ENCODE measurements at places on chromosomes 16 and 17.

GRCh38 chr17:49979748-49980479, 10.9 kb downstream of the DLX4 start:
- H3K4me3 ChIP-seq, result no peak overlapping the region
- no peaks in the 10 kb centered on the region for H3K4me1 ChIP-seq
- H3K27me3 ChIP-seq, result peaks cover 35% of the 10 kb centered on the region
- DNase-seq, result no peak

GRCh38 chr16:86550281-86550680, 4.8 kb downstream of the MTHFSD start:
- no peak for DNase-seq
- peaks cover 21% of the 10 kb centered on the region for H3K36me3 ChIP-seq
- H3K27ac ChIP-seq, result no peak overlapping the region
- H3K27me3 ChIP-seq, result no peaks in the 10 kb centered on the region
- peaks cover 27% of the 10 kb centered on the region for H3K4me1 ChIP-seq
- H3K4me3 ChIP-seq, result no peak overlapping the region

GRCh38 chr17:78014646-78015045, 56.1 kb downstream of the TNRC6C start:
- H3K4me1 ChIP-seq, result peaks cover 22% of the 10 kb centered on the region
- peaks cover 7% of the 10 kb centered on the region for H3K36me3 ChIP-seq
- no peak overlapping the region for H3K4me3 ChIP-seq
- DNase-seq, result no peak
- H3K27me3 ChIP-seq, result no peaks in the 10 kb centered on the region
- no peak overlapping the region for H3K27ac ChIP-seq

DNA sequence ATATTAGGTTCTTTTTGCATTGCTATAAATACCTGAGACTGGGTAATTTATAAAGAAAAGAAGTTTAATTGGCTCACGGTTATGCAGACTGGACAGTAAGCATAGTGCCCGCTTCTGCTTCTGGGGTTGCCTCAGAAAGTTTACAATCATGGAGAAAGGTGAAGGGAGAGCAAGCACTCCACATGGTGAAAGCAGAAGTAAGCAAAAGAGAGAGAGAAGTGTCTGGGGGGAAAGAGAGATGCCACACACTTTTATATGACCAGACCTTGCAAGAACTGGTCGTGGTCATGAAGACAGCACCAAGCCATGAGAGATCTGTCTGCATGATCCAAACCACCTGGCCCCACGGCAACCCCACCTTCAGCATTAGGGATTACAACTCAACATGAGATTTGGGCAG, 45.4 kb downstream of the KCNJ16 start:
- H3K27me3 ChIP-seq, result peaks cover 2% of the 10 kb centered on the region
- H3K36me3 ChIP-seq, result no peaks in the 10 kb centered on the region
- H3K4me3 ChIP-seq, result no peak overlapping the region
- no peak overlapping the region for H3K27ac ChIP-seq

- no peak overlapping the region for H3K4me3 ChIP-seq
- DNase-seq, result no peak
- no peaks in the 10 kb centered on the region for H3K27me3 ChIP-seq
- peaks cover 51% of the 10 kb centered on the region for H3K36me3 ChIP-seq
These were observed 7.2 kb downstream of the SYNGR2 start for GRCh38 chr17:78175643-78175981.

- DNase-seq, result no peak
- H3K4me3 ChIP-seq, result no peak overlapping the region
- H3K27ac ChIP-seq, result no peak overlapping the region
- H3K36me3 ChIP-seq, result no peaks in the 10 kb centered on the region
These were observed 13.2 kb upstream of the RBFOX3 start for GRCh38 chr17:79623786-79624717.

DNA sequence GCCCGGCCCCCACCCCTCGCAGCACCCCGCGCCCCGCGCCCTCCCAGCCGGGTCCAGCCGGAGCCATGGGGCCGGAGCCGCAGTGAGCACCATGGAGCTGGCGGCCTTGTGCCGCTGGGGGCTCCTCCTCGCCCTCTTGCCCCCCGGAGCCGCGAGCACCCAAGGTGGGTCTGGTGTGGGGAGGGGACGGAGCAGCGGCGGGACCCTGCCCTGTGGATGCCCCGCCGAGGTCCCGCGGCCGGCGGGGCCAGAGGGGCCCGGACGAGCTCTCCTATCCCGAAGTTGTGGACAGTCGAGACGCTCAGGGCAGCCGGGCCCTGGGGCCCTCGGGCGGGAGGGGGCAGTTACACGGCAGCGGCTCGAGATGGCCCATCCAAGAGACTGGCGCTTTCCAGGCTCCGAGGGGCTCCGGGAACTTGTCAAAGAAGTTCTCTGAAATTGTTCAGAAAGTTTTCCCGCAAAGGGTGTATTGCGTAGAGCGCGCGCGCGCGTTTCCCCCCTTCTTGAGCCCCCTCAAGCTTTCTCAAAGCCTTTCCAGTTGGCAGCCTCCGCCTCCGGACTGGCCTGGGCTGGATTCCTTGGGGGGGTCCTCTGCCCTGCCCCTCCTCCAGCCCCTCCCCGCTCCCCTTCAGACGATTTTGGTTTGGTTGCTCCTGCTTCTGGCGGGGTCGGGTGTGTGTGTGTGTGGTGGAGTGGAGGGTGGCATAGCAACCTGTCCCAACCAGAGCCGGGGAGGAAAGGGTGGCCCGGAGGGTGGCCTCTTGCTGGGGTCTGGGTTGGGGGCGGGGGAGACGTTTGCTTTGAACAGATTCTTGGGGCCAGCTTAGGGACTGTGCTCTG, 504 bp downstream of the ERBB2 start:
- peaks cover 37% of the 10 kb centered on the region for H3K27me3 ChIP-seq
- DNase-seq, result no peak
- H3K27ac ChIP-seq, result no peak overlapping the region
- H3K4me1 ChIP-seq, result peaks cover 10% of the 10 kb centered on the region
- no peaks in the 10 kb centered on the region for H3K36me3 ChIP-seq
- H3K4me3 ChIP-seq, result no peak overlapping the region

- no peaks in the 10 kb centered on the region for H3K36me3 ChIP-seq
- no peak overlapping the region for H3K4me3 ChIP-seq
- H3K27ac ChIP-seq, result no peak overlapping the region
- peaks cover 23% of the 10 kb centered on the region for H3K4me1 ChIP-seq
These were observed 468.1 kb downstream of the SOX9 start for GRCh38 chr17:72588961-72589360.

DNA sequence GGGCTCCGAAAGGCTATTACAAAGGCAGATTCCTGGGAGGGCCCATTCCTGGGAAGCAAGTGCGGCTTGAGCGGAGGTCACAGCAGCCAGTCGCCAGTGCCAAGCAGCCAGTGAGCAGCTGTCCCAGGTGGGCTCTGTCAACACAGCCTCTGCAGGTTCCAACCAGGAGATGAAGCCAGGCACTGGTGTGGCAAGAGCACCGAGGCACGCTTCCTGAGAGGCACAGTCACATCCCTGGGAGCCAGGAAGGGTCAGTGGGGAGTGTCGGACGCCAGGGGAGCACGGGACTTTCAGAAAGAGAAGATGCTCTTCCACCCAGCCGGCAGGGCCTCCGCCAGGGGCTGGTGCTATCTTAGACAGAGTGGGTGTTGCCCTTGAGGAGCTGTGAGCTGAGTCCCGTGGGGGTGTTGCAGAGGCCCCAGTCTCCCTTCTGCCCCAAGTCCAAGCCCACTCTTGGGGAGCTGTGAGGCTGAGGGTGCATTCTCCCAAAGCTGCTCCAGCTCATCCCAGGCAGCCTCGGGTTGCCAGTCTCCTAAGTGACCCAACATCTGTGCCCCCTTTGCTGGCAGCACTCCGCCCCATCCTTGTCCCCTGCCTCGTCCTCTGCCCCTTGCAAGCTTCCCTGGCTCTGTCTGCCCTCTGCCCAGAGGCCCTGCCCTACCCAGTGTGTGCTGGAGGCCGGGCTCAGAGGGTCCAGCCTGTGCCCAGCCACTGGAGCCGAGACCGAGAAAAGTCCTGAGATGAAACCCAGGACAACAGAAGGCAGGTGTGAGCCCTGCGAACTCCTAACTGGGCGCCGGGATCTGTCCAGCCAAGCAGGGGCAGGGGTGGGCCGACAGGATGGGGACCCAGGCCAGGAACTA, 6.6 kb downstream of the UBALD1 start:
- no peaks in the 10 kb centered on the region for H3K27me3 ChIP-seq
- no peak overlapping the region for H3K4me3 ChIP-seq
- no peak overlapping the region for H3K27ac ChIP-seq
- no peak for DNase-seq
- H3K36me3 ChIP-seq, result no peaks in the 10 kb centered on the region

- H3K27me3 ChIP-seq, result no peaks in the 10 kb centered on the region
- no peaks in the 10 kb centered on the region for H3K36me3 ChIP-seq
- peaks cover 27% of the 10 kb centered on the region for H3K4me1 ChIP-seq
- peak within 1 kb of the TSS; percentile 80 for H3K4me3 ChIP-seq
- peak; percentile 86 for DNase-seq
- peak within 1 kb of the TSS; percentile 84 for H3K27ac ChIP-seq
These were observed at the start of gene UNKL for GRCh38 chr16:1414532-1415260. Gene UNKL, minus strand, starts transcription at chr16:1414704. Its CDS starts 13 bp downstream, at chr16:1414691.

- peaks cover 3% of the 10 kb centered on the region for H3K27me3 ChIP-seq
- DNase-seq, result no peak
- peak overlapping the region; percentile 18 for H3K4me3 ChIP-seq
- peak overlapping the region; percentile 81 for H3K27ac ChIP-seq
- peaks cover 71% of the 10 kb centered on the region for H3K4me1 ChIP-seq
These were observed 25.3 kb downstream of the CDH13 start for GRCh38 chr16:82651921-82652601.

DNA sequence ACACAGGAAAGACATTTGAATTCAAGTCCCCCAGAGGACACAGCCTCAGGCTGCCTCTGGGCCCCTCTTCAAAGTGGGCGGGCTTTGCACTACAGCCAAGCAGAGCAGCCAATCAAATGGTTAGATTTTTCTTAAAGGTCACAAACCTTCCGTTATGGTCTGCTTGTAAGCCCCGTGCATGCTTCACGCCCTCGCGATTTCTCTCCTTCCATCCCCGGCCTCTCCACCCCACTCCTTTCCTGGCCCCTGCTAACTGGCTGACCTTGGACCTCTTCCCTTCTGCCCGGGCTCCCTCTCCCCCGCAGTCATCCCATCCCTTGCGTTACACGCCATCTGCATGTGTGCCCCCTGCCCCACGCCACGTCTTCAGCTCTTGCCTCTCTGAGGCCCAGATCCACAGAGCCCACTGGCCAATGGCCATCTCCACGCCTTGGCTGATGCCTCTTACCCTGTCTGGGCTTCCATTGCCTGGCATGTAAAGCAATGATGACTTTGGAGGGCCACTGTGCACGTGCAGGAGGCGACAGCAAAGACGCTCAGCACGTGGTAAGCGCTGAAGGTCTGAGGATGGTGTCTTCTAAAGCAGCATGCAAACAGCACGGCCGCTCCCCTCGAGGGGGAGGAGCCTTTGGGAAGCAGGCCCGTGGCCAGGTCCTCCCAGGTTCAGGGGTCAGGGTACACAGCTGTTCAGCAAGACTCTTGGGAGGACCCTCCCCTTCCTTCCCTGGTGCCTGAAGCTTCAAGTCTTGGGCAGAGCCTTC, 86.8 kb downstream of the ZDHHC7 start:
- no peaks in the 10 kb centered on the region for H3K36me3 ChIP-seq
- peaks cover under 1% of the 10 kb centered on the region for H3K4me1 ChIP-seq
- no peak overlapping the region for H3K4me3 ChIP-seq
- H3K27me3 ChIP-seq, result peaks cover 3% of the 10 kb centered on the region
- no peak for DNase-seq
- H3K27ac ChIP-seq, result no peak overlapping the region

DNA sequence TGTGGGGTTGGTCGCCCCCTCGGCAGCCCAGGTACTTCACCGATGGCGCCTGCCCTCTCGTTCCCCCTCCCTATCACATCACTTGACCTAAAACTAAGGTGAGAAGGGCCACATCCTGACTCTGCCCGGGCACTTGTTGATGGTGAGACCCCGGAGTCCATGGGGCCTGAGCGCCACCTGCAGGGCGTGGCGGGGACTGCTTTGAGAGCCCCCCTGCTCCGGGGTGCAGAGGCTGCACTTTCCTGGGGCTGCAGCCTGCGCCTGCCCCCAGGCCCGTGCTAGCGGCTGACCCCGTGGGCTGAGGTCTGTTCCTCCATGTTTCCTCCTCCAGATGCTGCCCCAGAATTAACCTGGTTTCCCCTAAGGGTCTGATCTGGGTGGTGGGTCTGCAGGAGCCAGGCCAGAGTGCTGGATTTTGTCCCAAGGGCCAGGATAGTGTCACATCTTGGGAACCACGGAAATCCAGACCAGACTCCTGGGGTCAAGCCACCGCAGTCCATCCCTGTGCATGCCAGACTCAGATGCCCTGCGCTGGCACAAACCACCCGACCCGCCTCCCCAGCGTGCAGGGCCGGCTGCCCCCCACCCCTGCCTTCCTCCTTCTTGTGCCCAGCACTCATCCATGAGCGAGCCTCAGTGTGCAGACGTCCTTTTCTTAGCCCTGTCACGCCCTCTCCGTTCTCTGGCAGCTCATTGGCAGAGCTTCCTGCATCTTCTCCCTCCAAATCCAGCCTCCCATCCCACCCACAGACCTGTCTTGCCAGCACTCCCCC, 2.7 kb downstream of the NDUFAF8 start:
- H3K4me3 ChIP-seq, result peak overlapping the region; percentile 92
- peaks cover 14% of the 10 kb centered on the region for H3K36me3 ChIP-seq
- no peaks in the 10 kb centered on the region for H3K27me3 ChIP-seq
- H3K27ac ChIP-seq, result peak overlapping the region; percentile 54

DNA sequence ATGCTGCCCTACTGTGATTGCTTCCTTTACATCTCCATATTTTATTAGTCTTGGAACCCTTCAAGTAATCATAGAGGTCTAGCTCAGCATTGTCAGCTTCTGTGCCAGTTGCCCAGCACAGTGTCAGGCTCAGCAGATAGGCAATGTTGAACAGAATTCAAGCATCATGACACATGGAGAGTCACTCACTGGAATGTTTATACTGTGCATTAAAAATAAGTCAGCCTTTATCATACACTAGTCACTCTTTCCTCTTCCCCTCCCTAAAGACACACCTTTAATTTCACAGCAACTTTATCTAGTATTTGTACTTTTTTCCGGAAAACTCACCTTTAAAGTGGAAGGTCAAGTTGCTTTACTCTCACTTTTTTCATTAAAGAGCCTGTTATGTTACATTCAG, 253.8 kb upstream of the CDH11 start:
- DNase-seq, result no peak
- H3K27me3 ChIP-seq, result no peaks in the 10 kb centered on the region
- no peaks in the 10 kb centered on the region for H3K4me1 ChIP-seq
- no peaks in the 10 kb centered on the region for H3K36me3 ChIP-seq
- no peak overlapping the region for H3K27ac ChIP-seq

GRCh38 chr17:27968206-27968732, 74.2 kb upstream of the NLK start:
- H3K36me3 ChIP-seq, result no peaks in the 10 kb centered on the region
- H3K27me3 ChIP-seq, result peaks cover 6% of the 10 kb centered on the region
- H3K4me3 ChIP-seq, result no peak overlapping the region
- no peaks in the 10 kb centered on the region for H3K4me1 ChIP-seq

GRCh38 chr16:67542464-67542863, 13.8 kb downstream of the RIPOR1 start:
- DNase-seq, result peak; percentile 73
- peaks cover 27% of the 10 kb centered on the region for H3K4me1 ChIP-seq
- no peak overlapping the region for H3K4me3 ChIP-seq

GRCh38 chr17:67051155-67051538, 6.8 kb downstream of the CACNG1 start:
- H3K27ac ChIP-seq, result no peak overlapping the region
- no peak for DNase-seq
- H3K27me3 ChIP-seq, result no peaks in the 10 kb centered on the region
- no peaks in the 10 kb centered on the region for H3K4me1 ChIP-seq
- peaks cover 5% of the 10 kb centered on the region for H3K36me3 ChIP-seq
- no peak overlapping the region for H3K4me3 ChIP-seq

Data from activated naive CD8-positive, alpha-beta T cell treated with anti-CD3 and anti-CD28 coated beads, Interleukin-2, amount 50 U/mL, for 24 hours (primary cell).